ENCODE measurements at places on chromosomes 3 and 15.

DNA sequence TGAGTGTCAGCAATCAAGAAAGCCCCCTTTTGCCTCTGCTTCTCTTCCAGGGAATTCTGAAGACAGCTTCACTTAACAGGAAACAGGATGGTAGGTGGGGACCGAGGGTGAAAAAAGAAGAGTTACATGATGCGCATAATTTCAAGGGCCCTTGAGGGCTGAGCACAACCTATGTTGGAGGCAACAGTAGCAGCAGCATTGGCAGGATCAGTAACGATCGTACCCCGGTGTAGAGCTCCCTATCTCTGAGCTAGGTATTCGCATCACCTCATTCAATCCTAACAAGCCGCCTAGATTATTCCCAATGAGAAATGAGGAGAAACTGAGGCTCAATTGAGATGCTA is 432 bp upstream of the RAD54L2 start:
- no peak for DNase-seq

GRCh38 chr3:128556907-128557306 is 63.9 kb upstream of the GATA2 start:
- DNase-seq: no peak

- DNase-seq: no peak
Observed at GRCh38 chr3:183208260-183208659, 44.8 kb upstream of the B3GNT5 start.

GRCh38 chr3:171845481-171846284 is 2.5 kb downstream of the TMEM212 start:
- DNase-seq: no peak

Measured in K562 (cell line).